ENCODE measurements at places on chromosomes 2 and 18.

- no peak for DNase-seq
Measured at GRCh38 chr18:67081482-67082211, 434.9 kb downstream of the DSEL start.

GRCh38 chr18:54968807-54969206 is 9.5 kb upstream of the CCDC68 start:
- no peak for DNase-seq

GRCh38 chr18:56844556-56844955 is 193.4 kb downstream of the WDR7 start:
- DNase-seq: no peak

GRCh38 chr2:97935719-97936161 is 60.0 kb downstream of the TMEM131 start:
- DNase-seq: no peak

GRCh38 chr18:32545631-32546030 is 74.9 kb upstream of the GAREM1 start:
- DNase-seq: no peak

- no peak for DNase-seq
Measured at GRCh38 chr2:227855440-227855839, 16.0 kb upstream of the DAW1 start.

GRCh38 chr2:19473350-19473749 is 114.9 kb upstream of the OSR1 start:
- DNase-seq: no peak

- peak; percentile 80 for DNase-seq
Measured at GRCh38 chr2:73268830-73269685, 15.2 kb downstream of the FBXO41 start.

DNA sequence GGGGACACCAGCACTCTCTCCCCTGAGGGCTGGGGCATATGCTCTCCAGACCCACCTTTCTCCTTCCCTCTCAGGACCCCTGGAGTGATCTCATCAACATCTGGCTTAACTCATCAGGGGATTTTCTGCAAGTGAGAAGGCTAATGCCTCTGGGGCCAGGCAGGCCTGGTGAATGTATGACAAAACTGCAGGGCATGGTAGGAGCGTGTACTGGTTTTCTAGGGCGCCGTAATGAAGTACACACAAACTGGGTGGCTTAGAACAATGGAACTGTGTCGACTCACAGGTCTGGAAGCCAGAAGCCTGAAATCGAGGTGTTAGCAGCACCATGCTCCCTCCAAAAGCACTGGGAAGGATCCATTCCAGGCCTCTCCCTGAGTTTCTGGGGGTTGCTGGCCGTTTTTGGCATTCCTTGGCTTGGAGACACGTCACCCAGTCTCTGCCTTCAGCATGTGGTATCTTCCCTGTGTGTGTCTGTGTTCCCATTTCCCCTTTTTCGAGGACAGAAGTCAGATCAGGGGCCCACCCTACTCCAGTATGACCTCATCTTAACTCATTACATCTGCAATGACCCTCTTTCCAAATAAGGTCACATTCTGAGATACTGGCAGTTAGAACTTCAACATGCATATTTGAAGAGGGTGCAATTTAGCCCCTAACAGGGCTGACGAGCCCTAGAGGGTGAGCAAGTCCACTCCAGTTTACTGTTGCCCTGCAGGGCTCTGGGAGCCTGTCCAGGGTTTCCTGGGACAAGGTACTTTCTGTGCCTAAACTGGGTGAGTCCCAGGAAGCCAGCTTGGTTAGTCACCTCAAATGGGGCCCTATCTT is 45.5 kb upstream of the CAB39 start:
- DNase-seq: peak; percentile 39

- no peak for DNase-seq
Measured at GRCh38 chr2:70322518-70322917, 20.7 kb upstream of the FAM136A start.

GRCh38 chr2:223383315-223383714 is 218.8 kb downstream of the SCG2 start:
- no peak for DNase-seq

DNA sequence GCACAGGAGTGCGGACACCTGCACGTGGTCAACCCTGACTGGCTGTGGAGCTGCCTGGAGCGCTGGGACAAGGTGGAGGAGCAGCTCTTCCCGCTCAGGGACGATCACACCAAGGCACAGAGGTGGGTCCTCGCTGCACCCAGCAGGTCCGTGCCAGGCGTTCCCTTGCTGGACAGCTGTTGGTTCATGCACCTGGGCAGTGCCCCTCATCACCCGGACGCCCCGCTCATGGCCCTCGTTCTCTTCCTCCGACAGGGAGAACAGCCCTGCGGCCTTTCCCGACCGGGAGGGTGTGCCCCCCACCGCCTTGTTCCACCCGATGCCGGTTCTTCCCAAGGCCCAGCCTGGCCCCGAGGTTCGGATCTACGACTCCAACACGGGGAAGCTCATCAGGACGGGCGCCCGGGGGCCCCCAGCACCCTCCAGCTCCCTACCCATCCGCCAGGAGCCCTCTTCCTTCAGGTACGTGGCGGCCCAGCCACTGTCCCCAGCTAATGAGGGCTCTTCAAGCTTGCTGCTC is 38.0 kb downstream of the CTDP1 start:
- DNase-seq: no peak

DNA sequence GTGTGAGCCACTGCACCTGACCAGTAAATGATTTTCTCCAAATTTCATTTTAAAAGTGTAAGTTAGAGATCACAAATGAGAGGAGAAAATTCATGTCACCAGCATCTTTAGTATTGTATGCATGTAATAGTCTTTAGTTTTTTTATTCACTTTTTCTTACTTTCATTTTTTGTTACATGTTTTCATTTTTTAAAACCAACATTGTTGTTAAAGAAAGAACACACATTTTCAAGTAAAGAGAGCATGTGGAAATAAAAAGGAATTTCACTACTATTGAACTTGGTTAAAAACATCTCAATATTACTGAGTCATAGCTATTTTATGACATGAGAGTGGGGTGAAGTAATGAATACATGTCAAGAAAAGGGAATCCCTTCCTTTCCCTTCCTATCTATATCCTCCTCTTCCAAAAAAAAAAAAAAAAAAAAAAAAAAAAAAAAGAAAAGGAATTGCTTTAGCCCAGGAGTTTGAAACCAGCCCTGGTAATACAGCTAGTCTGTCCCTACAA is 29.1 kb upstream of the PMAIP1 start:
- DNase-seq: no peak

DNA sequence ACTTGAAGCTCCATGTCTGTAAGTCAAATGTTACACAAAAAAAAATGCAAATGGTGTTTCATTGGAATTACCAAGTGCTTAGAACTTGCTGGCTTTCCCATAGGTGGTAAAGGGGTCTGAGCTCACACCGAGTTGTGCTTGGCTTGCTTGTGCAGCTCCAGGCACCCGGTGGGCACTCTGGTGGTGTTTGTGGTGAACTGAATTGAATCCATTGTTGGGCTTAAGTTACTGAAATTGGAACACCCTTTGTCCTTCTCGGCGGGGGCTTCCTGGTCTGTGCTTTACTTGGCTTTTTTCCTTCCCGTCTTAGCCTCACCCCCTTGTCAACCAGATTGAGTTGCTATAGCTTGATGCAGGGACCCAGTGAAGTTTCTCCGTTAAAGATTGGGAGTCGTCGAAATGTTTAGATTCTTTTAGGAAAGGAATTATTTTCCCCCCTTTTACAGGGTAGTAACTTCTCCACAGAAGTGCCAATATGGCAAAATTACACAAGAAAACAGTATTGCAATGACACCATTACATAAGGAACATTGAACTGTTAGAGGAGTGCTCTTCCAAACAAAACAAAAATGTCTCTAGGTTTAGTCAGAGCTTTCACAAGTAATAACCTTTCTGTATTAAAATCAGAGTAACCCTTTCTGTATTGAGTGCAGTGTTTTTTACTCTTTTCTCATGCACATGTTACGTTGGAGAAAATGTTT is 97.9 kb upstream of the IL1R2 start:
- no peak for DNase-seq

DNA sequence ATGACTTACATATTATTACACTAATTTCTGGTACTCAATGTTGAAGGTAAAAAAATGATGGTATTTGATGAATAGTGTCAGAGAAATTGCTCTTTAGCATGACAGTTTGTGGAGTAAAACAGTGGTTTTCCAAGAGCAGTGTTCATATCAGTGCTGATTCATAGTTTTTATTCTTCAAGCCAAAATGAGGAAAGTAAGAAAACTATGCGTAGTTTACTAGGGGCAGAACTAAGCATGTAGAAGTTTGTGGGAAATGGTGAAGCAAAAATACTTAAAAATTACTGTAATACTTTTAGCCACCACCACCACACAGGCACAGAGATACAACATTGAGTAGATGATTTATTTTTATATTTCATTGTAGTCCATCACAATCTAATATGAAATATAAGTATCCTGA is 137.3 kb downstream of the ZNF804A start:
- DNase-seq: no peak

DNA sequence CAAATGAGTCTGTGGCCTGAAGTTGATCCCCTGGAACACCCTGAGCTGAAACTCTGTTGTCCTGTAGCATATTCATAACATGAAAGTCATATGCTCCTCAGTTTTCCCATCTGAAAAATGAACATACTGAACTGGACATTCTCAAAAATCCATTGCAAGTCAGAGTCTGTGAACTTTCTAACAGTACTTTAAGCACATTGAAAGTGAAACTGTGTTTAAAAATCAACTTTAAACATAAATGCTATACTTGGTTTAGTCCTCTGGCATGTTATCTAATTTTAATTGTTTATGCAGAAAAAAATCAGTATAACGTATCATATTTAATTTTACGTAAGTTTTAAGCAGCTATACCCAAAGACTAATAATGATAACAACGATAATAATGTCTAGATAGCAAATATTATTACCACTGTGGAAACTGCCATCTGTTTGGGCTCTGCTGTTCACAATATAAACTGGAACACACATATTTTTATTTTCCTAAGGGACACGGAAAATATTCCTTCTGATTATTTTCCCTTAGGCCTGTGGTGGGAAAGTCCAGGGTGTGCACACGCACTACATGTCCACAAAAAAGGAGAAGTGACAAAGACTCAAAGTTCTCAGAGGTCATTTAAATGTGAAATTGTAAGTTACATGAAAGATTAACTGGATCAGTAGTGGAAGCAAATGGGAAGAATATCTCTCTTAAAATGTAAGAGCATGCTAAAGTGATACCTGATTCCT is 56.1 kb upstream of the TTN start:
- DNase-seq: no peak

DNA sequence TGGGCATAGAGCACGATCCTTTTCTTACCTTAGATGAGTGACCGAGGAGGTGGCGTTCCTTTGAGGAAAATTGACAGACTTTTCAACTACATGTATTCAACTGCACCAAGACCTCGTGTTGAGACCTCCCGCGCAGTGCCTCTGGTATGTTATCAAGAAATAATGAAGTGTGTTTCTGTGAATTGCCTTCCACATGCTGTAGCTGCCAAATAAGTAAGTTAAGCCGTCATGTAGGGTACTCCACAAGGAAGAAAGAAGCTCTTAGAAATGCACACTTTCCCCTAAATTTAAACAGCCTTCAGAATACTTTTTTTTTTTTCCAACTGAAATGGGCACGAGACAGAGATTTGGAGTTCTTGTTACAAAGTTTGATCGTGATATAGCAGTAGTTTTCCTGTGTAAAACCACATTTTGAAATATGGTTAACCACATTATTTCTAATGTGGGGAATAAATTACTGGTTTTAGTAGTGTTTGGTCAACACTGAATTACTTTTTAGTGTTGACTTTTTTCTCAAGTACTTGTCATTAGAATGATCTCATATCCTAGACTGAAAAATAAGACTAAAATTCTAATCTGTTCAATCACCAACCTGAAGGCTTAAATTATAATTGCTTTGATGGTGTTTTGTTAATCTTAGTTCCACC is 30.5 kb downstream of the PDK1 start:
- peak; percentile 65 for DNase-seq

DNA sequence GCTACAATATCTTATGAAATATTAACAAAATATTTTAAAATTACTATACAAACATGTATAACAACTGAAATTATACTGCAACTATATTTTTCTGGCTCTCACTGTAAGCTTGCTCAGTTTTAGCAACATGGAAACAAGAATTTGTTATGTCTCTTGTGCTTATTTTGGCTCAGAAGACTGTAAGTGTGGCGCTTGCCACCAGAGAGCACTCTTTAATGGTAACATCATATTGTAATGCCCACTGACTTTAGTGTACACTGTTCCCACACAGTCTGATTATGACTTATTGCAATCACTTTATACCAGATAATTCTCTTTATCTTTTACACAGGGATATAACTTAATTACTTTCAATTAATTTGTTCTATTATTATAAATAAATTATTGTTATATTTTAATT is 1500.6 kb upstream of the TMEFF2 start:
- peak; percentile 9 for DNase-seq

GRCh38 chr18:76130845-76131244 is 364.2 kb downstream of the ZNF516 start:
- DNase-seq: no peak

- no peak for DNase-seq
Measured at GRCh38 chr2:15667809-15668556, 76.3 kb downstream of the DDX1 start.

- DNase-seq: no peak
Measured at GRCh38 chr2:212549941-212550340, 11.3 kb upstream of the ERBB4 start.

DNA sequence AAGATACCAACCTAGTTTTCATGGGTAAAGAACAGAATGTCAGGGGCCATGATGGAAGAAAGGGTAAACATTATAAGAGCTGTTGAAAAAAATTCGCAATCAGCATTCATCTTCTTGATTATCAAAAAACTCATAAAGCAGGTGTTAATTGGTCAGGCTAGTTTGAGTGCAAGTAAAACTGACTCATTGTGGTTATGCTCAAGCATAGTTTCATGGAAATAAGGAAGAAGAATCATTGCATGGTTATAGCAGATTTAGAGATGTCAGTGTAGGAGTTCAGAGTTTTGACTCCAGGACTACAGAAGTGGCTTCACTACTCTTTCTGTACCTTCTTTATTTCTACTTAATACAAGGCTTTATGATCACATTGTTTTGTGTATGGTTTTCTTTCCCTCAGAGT is 26.9 kb upstream of the CDH19 start:
- DNase-seq: no peak

- no peak for DNase-seq
Measured at GRCh38 chr18:5417342-5417741, 121.8 kb upstream of the ZBTB14 start.

DNA sequence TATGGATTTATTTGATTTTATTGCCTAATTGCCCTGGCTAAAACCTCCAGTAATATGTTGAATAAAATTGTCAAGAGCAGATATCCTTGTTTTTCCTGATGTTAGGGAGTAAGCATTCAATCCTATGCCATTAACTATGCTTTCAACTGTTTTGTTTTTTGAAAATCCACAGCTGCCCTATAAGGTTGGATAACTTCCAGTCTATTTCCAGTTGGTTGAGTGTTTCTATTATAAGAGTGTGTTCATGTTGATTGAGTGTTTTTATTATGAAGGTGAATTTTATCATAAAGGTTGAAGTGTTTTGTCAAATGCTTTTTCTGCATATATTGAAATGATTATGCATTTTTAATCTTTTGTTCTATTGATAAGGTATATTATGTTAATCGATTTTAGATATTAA is 149.9 kb upstream of the SCN7A start:
- DNase-seq: no peak

Data from activated CD4-positive, alpha-beta T cell treated with anti-CD3 and anti-CD28 coated beads, Interleukin-2, amount 50 U/mL, for 16 hours (primary cell).